Endothelial cell of umbilical vein (primary cell): ENCODE measurements at places on chromosomes 3 and 15.

GRCh38 chr3:79247725-79248043 is 520.1 kb downstream of the ROBO1 start:
- no peak for DNase-seq

DNA sequence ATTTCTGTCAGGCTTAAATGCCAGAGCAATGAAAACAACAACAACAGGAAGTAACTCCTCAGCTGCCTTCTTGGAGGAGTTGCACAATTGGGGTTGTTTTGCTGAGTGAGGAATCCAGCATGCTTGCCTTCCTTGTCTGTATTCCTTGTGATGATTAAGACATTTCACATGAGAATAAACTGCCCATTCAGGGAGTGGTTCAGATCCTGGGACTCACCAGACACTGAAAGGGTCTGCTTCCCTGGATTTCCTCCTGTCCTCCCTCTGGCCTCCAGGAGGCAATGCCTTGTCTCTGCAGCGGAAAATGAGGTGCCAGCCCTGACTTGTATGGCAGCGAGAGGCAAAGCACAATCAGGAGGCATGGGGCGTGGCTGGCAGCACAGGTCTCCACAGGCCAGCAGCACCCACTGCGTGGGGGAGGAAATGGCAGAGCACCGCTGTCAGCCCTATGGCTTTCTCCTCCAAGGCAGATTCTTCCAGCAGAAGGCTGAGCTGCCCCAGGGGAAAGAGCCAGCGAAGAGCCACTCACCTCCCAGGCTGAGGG is 41.5 kb downstream of the RBP2 start:
- no peak for DNase-seq

- DNase-seq, result no peak
These were observed 24.5 kb downstream of the CHDH start for GRCh38 chr3:53821631-53822121.

- no peak for DNase-seq
These were observed 53.4 kb downstream of the TPRA1 start for GRCh38 chr3:127536830-127537812.

DNA sequence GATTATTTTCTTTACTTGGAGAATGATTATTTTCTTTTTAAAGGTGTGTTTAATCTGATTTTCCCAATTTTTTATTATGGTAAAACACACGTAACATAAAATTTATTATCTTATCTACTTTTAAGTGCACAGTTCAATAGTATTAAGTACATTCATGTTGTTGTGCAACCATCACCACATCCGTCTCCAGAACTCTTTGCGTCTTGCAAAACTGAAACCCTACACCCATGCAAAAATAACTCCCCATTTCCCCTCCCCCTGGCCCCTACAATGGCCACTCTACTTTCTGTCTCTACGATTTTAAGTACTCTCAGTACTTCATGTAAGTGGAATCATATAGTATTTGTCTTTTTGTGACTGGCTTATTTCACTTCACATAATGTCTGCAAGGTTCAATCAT is 230.7 kb downstream of the SATB1 start:
- DNase-seq, result no peak

GRCh38 chr3:127072221-127072771 is 89.4 kb downstream of the PLXNA1 start:
- DNase-seq, result no peak

- no peak for DNase-seq
These were observed 50.9 kb upstream of the ATP2B2 start for GRCh38 chr3:10556312-10556711.

GRCh38 chr3:48026098-48026497 is 9.9 kb upstream of the MAP4 start:
- DNase-seq, result no peak

GRCh38 chr3:87550892-87551291 is 274.5 kb upstream of the POU1F1 start:
- DNase-seq, result no peak

- DNase-seq, result no peak
These were observed 56.2 kb downstream of the ABHD2 start for GRCh38 chr15:89144491-89144890.

DNA sequence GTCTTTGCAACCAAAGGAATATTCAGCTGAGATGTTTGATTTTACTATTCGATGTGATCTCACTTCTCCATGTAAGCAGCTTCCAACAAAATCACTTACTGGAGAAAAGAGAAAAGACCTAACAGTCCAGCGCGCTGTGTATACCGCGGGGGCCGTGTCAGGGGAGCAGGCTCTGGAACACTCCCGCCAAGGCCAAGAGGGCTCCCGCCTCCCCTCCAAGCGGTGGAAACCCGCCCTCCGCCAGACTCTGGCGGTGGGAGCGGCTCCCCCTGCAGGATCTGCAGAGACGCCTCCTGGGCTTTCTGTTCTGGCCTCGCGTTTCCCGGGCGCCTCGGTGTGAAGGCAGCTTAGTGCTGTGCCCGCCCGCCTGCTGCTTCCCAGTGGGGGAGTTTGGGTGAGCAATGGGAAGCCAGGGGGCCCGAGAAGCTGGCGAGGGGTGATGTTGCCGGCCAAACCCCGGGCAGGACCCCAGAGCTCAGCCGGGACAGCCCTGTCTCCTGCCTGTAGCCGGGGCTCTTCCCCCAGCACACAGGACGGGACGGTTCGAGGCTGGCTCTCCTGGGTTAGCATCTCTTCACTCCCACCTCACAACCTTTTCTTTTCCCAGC is 36.3 kb downstream of the CHST14 start:
- peak; percentile 76 for DNase-seq

- no peak for DNase-seq
These were observed 83.0 kb downstream of the OTOL1 start for GRCh38 chr3:161579395-161580126.

DNA sequence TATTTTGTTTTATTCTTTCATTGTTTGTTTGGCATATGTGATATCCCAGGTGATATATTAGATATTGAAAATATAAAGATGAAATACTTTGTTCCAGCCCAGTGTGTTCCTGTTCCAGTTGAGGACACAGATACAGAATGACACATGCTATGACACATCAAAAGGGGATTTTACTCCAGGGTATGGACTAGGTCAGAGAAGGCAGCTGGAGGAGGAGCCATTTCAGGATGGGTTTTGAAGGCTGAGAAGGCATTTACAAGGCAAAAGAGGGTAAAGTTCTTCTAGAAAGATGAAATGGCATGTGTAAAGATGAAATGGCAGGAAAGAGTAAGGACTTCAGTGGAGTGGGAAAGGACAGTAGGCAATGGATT is 163.8 kb downstream of the ZIC1 start:
- DNase-seq, result no peak

DNA sequence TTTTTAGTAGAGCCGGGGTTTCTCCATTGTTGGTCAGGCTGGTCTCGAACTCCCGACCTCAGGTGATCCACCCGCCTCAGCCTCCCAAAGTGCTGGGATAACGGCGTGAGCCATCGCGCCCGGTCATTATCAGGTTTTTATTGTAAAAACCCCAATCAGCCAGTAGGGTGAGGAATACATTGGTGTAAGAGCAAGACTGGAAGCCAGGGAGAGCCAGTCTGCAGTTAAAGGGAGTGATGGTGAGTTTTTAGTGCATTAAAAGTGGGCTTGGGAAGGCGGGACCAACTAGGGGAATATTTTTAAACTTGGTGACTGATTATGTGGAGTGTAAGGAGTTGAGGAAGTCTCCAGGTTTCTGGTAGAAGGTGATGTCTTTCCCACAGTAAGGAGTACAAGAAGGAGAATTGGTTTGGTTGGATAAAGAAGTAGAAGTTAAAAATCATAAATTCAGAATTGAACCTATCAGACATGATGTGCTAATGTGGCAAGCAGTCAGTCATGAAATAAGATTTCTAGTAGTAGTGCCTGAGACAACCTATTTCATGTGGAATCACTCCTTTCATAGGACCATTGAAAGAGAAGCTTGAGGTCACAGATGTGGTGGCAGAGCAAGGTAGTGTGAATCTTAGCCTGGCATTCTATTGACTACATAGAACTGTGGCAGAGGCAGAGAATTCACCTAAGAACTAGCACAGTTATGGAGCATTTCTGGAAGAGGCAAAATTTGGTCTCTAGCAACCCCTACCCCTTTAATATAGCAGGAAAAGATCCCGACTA is 2.4 kb upstream of the DCBLD2 start:
- no peak for DNase-seq

GRCh38 chr3:46703013-46703520 is 1.9 kb downstream of the TMIE start:
- no peak for DNase-seq

DNA sequence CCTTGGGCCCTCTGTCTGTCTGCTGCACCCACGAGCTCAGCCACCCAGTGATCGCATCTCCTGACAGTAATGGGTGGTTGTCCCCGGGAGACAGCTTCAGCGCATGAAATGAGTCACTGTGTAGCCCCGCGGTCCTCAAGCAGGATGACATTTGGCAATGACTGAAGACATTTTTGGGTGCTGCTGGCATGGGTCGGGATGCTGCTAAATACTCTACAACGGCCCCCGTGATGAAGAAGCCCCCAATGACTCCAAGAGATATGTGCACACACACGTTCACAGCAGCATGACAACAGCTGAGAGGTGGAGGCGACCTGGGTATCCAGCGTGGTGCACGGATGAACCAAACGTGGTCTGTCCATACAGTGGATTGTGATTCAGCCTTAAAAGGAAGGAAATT is 17.4 kb upstream of the ZXDC start:
- no peak for DNase-seq

DNA sequence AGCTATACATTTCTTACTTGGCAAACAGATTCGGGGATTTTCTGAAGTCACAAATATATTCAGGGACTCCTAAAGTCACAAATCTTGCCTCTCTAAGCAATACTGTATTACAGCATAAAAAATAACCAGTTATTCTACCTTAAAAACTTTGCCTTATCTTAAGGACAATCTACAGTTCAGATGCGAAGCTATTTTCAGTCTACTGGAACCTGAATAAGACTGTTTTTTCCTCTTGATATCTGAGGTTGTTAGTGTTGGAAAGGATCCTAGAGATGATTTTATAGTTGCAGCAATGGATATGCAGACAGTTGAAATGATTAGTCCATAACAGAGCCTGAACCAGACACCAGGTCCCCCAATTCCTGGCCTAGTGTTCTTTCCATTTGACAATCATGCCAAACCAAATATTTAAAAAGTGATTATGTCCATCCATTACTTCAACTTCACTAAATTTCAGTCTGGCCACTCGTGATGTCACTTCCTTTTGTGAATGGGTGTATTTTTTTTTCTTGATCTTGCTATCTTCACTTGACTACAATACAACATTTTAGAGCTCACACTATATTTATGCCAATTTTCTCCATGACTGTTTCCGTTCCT is 1.8 kb downstream of the HDGFL3 start:
- peak; percentile 97 for DNase-seq

GRCh38 chr3:133236901-133237300 is 163.0 kb upstream of the BFSP2 start:
- no peak for DNase-seq

- DNase-seq, result no peak
These were observed 43.0 kb upstream of the SPATA12 start for GRCh38 chr3:57017459-57017845.

DNA sequence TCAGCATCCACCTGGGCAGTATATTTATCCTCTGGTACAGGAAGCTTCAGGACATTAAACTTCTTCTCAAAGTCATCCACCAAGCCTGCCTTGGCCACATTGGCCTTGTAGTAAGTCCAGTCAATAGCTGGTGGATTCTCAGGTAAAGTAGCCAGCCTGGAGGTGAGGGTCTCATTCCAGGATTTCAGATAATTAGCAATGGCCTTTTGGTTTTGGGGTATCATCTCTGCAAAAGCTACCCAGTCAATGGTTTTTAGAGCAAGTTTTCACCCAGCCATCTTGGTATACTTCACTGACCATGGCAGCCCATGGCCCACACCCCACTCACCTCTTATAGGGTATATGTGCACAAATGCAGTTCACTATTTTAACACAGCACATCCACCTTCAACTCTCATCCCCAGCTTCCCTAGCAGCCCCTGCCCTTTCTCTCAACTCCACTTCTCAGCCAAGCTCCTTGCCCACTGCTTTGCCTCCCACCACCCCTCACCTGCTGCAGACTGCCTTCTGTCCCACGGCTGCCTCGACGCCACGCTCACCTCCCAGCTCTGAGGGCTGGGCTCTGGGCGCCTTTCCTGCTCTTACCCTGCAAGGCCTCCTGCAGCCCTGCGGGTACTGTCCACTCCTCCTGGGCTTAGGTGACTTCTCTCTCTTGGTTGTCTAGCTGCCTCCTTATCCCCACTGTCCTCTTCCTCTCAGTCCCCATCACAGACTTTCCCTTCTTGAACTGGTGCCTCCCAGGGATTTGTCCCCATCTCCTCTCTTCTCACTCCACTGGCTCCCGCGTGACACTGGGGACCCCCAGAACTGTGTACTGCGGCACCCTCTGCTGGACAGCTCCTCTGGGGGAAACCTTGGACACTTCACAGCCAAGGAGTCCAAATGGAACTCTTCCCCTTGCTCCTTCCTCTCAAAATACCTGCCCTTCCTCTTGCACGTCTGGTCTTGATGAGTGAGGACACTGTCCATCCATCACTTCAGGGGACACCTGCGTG is 1.7 kb upstream of the TGM5 start:
- DNase-seq, result no peak

DNA sequence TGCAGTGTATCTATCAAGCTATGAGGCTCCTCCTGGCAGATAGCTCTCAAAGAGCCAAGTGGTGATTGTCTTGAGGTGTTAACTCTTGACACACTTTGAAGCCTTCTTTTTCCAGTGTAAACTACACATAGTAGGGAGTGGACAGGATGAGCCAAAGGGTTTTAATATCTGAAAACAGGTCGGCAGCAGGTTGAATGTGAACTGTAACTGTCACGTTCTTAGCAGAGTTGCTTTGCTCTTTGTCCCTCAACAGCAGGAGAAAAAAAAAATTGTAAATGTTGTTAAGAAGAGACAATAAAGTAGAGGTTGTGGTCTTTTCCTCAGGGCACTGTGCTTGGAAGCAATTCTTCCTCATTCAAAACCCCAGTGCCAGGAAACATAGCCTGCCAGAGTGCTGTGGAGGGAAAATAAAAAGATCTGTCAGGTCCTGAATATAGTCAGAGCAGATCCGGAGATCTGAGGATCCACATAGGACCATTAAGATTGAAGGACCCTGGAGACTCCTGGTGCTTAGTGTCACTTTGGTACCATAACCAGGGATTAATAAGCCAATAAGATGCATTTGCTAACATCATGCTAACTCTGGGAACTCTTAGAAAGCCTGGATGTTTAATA is 229.7 kb downstream of the NAALADL2 start:
- DNase-seq, result no peak

DNA sequence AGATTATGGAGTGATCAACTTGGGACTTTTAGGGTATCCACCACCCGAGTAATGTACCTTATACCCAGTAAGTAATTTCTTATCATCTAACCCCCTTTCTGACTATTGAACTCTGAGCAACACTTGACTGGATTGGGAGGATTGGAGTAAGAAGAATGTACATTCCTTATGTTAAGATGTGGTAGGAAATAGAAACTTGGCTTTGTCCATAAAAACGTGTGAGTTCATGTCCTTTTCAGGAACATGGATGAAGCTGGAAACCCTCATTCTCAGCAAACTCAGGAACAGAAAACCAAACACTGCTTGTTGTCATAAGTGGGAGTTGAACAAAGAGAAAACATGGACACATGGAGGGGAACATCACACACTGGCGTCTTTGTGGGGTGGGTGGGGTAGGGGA is 112.3 kb downstream of the PTPRG start:
- no peak for DNase-seq

- DNase-seq, result peak; percentile 23
These were observed 244.6 kb downstream of the STXBP5L start for GRCh38 chr3:121152573-121152972.
